NCI-H748 treated with DMSO at 0.1 percent for 48 hours (cell line): ENCODE measurements at places on chromosomes 7 and 10.
A peak's percentile ranks its signal among the peaks of the same experiment; 100 is the strongest.

GRCh38 chr7:20482071-20482470, 133.4 kb upstream of the ABCB5 start:
- no peak for DNase-seq

DNA sequence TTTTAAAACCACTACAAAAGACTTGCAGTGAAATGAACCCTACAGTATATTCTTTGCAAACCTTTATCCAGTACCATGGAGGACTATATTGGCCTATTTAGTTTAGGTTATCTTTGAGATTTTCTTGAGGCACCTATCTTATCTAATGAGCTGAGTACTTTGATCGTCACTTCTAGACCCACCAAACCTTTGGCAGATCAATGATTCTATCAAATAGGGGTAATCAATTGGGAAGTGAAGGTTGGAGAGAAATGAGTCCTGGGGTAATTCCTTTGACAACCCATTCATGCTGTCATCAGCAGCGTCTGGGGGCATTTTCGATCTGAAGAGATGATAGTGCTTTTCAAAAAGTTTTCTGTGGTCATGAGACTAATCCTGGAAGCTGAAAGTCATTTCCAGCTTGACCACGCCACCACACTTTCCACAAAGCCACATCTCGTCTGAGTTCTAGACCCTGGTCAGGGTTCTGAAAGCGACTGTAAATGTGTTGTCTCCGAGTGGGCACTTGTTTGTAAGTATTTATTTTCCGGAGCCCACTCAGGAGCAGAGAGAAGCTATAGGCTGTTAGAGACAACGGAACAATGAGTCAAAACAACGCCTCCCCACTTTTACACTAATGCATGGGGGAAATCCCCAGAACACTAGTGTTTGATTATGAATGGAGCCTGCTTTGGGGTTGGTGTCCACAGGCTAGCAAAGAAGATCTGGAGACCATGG, 4.8 kb downstream of the EGR2 start:
- no peak for DNase-seq

DNA sequence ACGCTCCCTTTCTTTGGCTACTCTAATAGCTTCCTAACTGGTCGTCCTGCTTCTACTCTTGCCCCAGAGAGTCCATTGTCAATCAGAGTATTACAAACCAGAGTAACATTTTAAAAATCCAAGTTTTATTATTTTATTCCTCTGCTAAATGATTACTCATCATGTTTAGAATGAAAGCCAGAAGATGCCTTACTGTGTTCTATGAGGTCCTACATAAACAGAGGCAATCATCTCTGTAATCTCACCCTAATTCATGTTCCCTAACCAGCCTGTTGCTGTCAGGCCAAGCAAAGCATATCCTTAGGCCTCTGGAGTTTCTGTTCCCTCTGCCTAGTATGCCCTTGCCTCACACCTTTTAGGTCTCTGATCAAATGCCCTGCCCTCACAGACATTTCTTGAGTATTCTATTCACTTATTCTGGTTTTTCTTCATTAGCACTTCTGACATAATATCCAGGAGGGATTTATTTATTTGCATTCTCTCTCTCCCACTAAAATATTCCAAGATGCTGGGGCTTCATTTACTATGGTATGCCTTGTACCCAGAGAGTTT, 497.5 kb downstream of the PHTF2 start:
- no peak for DNase-seq

DNA sequence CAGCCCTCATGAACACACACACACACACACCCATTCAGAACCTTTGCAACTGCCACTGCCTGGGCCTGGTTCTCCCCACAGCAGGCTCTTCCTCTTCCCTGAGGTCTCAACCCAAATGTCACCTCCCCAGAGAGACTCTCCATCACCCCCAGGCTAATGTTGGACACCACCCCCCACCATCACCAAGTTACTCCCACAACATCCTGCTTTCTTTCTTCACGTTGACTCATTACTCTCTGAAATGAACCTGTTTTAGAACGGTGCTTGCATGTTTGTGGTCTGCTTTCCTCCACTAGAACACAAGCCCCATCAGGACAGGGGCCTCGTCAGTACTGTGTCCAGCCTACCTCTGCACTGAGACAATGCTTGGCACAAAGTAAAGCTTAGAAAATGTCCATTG, 16.0 kb downstream of the AFAP1L2 start:
- no peak for DNase-seq

GRCh38 chr10:77016855-77017254, 620.8 kb downstream of the KCNMA1 start:
- DNase-seq = no peak

DNA sequence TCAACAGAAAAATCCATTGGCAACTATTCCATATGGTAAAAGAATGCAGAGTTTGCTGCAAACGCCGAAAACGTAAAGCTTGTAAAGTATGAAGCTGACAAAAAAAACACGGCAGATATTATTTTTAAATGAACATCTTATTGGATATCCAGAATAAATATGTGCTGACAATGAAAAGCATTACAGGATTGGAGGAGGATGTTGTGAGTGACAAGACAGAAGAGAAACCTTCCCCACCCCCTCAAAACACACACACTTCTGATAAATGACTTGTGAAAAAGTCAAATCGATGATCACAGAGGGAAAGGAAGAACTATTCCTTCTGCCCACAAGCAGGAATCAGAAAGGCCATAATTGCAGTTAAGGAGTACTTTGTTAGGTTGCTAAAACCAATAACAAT, 14.6 kb downstream of the FAM131B start:
- no peak for DNase-seq

- DNase-seq = no peak
Measured at GRCh38 chr7:11753433-11753832, 78.6 kb downstream of the THSD7A start.

GRCh38 chr7:112876877-112877276, 86.7 kb upstream of the TMEM168 start:
- no peak for DNase-seq

DNA sequence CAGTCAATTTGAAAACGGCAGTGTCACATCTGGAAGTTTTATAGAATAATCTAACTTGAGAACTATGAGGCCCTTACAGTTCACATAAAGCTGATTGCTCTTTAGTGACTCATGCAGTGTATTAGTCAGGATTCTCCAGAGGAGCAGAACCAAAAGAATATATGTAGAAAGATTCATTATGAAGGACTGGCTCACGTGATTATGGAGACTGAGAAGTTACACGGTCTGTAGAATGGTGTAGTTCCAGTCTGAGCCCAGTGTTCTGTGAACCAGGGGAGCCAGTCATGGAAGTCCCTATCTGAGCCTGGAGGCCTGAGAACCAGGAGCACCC, 21.5 kb downstream of the RBM33 start:
- DNase-seq = no peak

DNA sequence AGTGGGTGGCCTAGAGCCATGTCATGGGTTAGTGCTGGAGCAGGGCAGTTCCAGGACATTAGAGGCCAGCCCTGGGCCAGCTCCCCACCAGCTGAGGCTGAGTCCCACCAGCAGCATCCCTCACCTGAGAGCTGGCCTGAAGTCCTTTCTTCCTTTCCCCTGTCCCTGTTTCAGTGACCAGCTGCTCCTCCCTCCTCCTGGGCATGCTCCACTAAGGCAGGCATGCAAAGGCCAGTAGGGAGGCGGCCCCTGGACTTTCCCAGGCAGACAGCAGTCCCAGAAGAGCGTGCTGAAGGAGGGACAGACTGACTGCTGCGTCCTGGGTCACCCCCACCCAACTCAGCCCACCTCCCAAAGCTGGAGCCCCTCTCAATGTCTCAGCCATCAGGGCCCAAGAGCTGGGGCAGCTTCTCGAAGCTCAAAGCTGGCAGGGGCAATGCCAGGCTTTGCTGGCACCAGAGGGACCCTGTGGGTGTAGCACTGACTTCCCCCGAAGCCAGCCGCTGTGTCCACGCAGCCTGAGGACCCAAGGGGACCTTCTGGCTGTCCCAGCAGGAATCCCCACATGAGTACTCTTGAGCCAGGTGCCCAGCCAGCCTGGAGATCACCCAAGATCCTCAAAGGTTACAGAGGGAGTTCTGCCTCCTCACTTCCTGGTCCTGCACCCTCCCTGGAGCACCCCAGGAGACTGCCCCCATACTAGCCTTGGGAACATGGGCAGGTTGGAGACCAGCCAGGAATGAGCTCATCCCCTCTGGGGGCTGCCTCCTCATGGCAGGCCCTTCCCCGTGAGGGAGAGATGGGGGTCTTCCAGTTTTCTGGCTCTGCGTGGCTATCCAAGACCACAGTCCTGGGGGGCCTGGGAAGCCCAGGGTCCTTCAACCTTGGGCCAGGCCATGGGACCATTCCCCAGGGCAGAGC, 35.2 kb upstream of the RET start:
- DNase-seq = no peak

- peak; percentile 97 for DNase-seq
Measured at GRCh38 chr7:76359111-76359977, 553 bp upstream of the YWHAG start.

GRCh38 chr7:115647712-115648111, 382.9 kb downstream of the TFEC start:
- no peak for DNase-seq
